ENCODE measurements at places on chromosomes 16 and 17.

- DNase-seq, result no peak
Observed at GRCh38 chr17:67412032-67412431, 35.0 kb downstream of the PITPNC1 start.

DNA sequence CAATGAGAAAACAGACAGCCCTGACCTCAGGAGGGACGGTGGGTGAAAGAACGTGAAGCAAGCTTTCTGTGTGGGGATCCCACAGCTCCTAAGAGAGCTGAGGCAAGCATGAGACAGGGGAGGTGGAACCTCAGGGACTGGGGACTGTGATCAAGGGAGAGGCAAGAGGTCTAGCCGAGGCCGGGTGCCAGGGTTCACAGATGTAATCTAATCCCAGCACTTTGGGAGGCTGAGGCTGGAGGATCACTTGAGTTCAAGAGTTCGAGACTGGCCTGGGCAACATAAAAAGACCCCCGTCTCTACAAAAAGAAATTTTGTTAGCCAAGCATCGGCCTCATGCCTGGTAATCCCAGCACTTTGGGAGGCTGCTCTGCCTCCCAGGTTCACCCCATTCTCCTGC lies 4.5 kb upstream of the ADAM11 start:
- no peak for DNase-seq

GRCh38 chr17:32536736-32537643 lies 50.2 kb downstream of the CDK5R1 start:
- DNase-seq, result no peak

DNA sequence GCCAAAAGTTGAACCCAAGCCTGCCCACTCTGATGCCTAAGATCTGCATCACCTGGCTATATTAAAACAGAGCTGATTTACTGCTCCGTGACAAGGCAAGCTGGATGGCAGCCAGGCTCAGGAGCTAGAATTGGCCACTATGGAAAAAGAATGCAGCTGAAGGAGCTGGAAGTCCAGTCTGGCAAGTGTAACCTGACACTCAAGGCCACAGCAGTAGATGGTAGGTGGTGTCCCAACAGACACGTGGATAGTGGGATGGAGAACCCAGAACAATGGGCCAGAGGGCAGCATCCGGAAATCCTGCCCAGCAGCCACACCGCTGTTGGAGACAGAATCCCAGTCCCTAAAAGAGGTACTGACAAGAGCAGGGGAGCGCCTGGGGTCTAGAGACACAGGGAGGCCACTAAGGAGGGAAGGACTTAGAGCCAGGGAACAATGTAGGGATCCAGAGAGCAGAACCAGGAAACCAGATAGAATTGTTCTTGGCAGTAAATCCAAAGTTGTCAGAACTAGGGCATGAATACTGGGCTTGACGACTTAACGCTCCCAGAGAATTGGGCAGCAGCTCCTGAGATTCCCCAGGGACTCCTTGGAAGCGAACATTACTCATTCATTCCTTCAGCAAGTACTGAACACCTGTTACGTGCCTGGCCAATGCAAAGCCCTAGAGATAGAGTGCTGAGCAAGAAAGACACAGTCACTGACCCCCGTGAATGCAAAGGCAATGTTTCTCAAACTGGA lies 85.7 kb downstream of the CDYL2 start:
- DNase-seq, result no peak

- DNase-seq, result no peak
Observed at GRCh38 chr17:40093005-40093579, 7.3 kb downstream of the NR1D1 start.

- DNase-seq, result no peak
Observed at GRCh38 chr17:27595208-27595607, 35.8 kb upstream of the LGALS9 start.

GRCh38 chr16:30585022-30585399 lies 486 bp downstream of the ZNF785 start:
- no peak for DNase-seq

DNA sequence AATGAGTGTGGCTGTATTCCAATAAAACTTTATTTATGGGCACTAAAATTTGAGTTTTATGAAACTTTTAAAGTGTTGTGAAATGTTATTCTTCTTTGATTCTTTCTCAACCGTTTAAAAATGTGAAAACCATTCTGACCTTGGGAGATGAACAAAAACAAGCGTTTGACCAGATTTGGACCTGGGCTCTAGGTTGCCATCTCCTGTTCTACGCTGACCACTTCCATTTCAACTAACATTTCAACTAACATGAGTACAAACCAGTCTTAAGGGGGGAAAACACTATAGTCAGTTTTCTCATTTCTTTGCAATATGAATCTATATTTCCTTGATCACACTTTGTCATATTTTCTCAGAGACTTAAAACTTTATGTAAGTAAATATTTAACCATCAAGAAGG lies 118.4 kb upstream of the IRX5 start:
- DNase-seq, result no peak

- no peak for DNase-seq
Observed at GRCh38 chr17:193841-194806, 12.7 kb upstream of the DOC2B start.

- DNase-seq, result no peak
Observed at GRCh38 chr17:77535892-77536291, 395.1 kb downstream of the SEC14L1 start.

DNA sequence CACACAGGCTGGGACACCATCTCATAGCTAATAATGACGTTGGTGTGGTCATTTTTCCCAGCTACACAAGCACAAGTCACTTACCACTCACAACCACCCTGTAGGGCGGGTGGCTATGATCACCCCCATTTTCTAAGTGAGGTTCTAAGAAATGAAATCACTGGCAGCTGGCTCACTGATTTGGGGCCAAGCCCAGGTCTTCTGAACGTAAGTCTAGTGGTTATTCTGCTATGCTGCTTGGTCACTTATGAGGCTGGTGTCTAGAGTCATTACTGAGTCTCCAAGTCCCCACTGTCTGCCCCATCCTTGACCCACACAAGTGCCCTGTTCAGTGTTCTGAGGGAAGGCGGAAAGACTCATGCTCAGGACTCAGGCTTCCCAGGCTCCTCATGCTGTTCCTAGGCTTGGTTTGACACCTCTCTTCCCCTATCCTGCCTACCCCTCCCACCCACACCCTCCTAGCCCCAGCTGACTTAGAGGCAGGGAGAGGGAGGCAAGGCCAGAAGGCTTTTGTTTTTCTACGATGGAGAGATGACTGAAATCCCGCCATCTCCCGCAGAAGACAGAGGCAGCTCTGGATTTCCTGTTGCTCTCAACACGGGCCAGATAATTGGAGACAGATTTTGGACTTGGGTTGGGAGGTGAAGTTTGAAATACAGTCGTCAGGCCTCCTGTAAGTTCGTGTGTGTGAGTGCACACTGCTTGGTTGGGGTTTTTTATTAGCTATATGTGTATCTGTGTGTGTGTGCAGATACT lies 32.2 kb downstream of the FZD2 start:
- DNase-seq, result no peak

GRCh38 chr16:59047114-59047513 lies 313.0 kb upstream of the GOT2 start:
- DNase-seq, result no peak

DNA sequence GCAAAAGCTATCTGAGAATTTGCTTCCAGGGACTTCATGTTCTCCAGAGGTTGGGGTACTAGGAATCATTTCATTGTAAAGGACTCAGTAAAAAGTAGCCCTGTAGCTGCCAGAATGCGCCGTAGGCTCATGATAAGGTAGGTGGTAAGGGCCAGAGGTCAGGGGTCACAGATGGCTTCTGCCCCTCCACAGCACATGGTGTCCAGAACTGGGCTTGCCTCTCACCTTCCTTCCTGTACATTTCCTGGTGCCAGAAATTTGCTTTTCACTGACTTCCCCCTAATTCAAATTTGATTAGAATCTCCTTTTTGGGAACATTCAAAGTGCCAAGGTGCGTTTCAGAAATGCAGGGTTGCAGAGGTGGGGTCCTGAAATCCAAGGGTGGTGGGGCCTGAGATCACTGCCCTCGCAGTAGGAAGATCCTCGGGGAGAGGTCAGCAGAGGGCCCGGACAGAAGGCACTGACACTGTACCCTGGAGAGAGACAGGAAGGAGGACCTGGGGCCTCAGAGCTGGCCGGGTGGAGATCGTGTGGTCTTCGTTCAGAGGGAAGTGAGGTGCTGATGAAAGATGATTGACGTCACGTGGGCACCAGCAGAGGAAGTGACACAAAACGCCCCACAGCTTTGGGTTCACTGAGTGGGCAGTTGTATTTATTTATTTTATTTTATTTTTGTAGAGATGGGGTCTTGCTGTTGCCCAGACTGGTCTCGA lies 25.5 kb upstream of the METRNL start:
- no peak for DNase-seq

DNA sequence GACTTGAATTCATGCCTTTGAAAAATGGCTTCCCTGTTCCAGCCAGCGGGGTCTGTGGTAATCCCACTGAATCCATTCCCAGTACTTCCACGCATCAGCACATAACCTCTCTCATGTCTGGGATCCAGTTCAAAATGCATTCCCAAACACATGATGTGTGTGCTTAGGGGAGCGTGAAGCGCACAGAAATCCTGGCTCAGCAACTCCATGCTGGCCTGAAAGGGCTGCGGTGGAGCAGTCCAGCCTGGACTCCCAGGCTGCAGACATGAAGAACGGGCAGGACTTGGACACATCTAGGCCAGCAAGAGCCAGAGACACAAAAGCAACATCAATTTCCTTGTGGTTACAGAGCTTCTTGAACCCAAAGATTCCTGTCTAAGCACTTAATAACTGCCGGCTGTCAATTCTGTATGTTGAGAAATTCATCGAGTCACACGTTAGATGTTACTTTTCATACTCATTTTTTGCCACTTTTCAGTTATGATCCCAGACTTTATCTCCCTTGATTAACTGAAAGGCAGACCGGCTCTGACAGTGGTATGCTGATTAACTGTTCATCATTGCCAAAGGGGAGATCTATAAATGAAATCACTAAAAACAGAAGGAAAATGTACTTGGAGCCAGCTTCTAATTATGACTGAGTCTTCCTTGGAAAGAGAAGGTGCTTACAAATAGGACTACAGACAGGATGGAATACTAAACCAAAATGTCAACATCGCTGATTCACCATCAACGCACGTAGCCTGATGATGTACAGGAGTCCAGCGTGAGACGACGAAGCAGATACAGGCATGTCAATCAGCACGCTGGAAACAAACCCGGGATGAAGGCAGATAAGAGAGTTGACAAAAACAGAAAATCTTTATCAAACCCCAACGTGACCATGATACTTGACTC lies 23.0 kb downstream of the NSMCE1 start:
- peak; percentile 25 for DNase-seq

DNA sequence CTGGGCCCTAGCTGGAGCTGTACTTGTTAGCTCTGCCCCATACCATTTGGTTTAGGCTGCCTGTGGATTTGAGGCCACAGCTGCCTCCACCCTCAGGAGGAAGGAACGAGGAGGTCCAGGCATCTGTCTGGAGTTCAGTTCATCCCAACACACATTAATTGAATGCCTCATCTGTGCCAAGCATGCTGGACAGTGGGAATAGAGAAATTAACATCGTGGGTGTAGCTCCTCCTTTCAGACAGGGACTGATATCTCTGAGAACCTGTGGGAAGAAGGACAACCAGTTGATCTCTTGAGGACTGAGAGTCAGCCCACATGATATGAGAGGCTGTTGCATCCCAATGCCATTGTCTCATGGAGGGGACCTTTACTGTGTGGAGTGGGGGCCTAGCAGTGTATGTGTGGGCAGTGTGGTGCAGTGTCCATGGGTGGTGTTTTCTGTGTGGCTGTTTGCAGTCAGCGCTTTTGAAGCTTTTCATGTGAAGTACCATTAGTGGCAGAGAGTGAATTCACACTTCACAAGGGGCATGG lies 29.4 kb upstream of the DDX52 start:
- no peak for DNase-seq

DNA sequence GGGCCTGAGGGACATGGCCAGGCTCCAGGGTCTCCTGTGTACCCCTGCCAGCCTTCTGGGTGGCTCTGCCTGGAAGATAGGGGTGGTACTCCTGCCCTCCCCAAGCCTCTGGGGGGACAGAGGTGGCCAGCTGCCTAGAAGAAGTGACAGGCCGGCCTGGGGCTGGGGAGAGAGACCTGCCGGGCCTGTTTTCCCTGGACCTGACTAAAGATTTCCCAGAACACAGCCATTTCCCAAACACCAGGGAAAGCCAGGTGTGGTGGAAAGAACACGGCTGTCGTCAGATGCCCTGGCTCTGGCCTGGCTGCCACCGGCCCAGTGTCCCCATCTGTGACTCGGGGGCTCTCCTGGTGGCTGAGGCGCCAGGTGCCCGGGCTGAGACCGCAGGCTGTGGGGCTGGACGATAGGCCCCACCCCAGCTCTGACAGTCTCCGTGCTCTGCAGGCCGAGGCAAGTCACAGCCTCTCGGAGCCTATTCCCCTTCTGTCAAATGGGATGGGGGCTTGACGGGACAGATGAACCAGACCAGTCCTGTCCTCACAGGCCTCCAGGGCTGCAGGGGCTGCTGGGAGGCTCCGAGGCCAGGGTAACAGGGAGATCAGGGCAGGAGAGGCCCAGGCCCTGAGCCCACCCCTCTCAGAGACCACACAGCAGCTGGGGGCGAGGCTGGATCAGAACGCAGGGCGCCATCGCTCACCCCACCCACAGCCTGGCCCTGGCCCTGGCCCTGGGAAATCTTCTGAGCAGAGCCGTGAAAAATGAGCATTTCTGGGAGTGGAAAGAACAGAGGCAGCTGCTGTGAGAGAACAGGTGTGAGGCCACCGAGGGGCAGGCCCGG lies 33.1 kb downstream of the CTU2 start:
- no peak for DNase-seq

DNA sequence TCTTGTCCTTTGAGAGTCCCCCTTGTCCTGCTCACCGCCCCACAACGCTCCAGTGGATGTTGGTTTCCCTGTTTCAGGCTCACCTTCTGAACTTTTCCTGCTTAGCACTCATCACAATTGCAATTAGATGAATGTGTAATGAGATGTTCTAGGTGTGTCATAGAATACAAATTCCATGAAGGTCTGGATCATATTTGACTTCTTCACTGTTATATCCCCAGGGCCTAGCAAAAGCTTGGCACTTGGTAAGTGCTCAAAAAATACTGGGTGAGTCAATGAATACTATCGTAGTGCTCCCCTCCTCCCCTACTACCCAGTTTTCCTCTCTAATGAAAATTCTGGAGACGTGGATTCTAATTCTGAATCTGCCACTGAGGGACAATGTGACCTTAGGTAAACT lies 33.1 kb downstream of the DNAH3 start:
- DNase-seq, result no peak

- no peak for DNase-seq
Observed at GRCh38 chr16:78894886-78895285, 705.7 kb downstream of the MAF start.
